Spinal cord (tissue), 10 donors: ENCODE measurements at places on chromosomes 1 and 21.

DNA sequence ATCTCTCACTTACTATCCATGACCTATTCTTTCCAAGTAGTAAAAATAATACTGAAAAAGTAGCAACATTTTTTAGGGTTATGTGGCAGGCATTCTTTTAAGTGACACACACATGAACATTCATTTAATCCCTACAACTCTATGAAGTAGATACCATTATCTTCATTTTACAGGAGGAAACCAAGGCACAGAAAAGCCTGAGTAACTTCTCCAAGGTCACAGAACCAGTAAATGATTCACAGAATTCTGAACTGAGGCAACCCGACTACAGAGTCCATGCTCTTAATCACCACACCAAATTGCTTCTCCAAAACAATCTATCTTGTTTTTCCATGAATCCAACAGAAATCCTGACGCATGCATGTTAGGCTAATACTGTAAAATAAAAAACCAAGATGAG, 17.5 kb downstream of the FUBP1 start:
- peaks cover 28% of the 10 kb centered on the region for H3K36me3 ChIP-seq
- H3K4me3 ChIP-seq, result no peak overlapping the region
- H3K27ac ChIP-seq, result no peak overlapping the region
- no peaks in the 10 kb centered on the region for H3K4me1 ChIP-seq
- no peaks in the 10 kb centered on the region for H3K27me3 ChIP-seq
- DNase-seq, result no peak

DNA sequence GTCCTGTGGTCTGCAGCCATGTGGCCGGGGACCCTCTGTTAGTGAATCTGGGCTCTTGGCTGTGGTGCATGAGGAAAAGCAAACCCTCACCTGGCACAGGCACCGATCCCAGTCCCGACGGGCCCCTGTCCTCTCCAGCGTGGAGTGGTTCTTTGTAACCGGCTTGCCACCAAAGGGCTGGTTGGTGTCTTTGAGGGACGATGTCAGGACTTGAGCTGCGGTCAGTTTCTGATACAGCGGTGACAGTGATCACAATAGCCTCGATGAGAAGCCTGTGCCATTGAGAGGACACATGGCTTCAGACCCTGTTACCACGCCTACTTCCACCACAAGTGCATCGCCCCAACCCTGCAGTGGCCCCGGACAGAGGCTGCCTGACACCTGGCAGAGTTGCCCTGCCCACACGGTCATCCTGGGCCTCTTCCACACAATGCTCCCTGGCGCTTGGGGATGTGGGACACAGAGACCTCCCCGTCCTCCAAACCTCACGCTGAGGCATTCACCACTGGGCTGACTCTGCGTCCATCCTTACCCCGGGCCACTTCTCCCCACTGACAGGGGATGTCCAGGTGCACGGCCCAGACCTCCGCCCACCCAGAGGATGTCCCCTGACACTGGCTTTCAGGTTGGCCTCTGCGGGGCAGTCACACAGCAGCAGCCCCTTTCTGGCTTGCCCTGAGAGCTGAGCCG, 18.8 kb upstream of the ACTRT2 start:
- DNase-seq, result no peak
- H3K36me3 ChIP-seq, result no peaks in the 10 kb centered on the region
- H3K4me3 ChIP-seq, result no peak overlapping the region
- H3K27me3 ChIP-seq, result no peaks in the 10 kb centered on the region

DNA sequence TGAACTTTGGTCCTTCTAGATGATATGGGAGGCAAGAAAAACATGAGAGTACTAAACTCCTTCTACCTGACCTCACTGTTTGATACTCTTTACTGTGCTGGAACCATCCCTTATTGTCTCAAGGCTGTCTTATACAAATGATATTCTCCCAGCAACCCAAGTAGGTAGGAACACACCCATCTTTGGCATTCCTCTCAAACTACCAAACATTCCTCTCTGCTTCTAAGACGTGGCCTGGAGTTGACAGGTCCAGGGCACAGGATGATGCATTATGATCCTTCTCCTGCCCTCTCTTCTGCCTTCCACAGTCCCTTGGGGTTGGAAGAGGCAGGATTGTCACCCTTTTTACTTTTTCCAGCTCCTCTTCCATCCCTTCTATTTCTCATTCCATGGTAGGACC, 90.5 kb downstream of the SPATA17 start:
- H3K27me3 ChIP-seq, result no peaks in the 10 kb centered on the region
- no peaks in the 10 kb centered on the region for H3K36me3 ChIP-seq
- no peak overlapping the region for H3K4me3 ChIP-seq
- no peaks in the 10 kb centered on the region for H3K4me1 ChIP-seq
- DNase-seq, result no peak
- no peak overlapping the region for H3K27ac ChIP-seq

- peak; percentile 15 for DNase-seq
- no peak overlapping the region for H3K4me3 ChIP-seq
- no peak overlapping the region for H3K27ac ChIP-seq
- no peaks in the 10 kb centered on the region for H3K4me1 ChIP-seq
- no peaks in the 10 kb centered on the region for H3K27me3 ChIP-seq
- peaks cover 13% of the 10 kb centered on the region for H3K36me3 ChIP-seq
Observed at GRCh38 chr1:29033829-29034466, 89.8 kb downstream of the TMEM200B start.

- H3K4me1 ChIP-seq, result peaks cover 43% of the 10 kb centered on the region
- no peak for DNase-seq
- H3K27me3 ChIP-seq, result no peaks in the 10 kb centered on the region
- no peak overlapping the region for H3K27ac ChIP-seq
- H3K4me3 ChIP-seq, result no peak overlapping the region
Observed at GRCh38 chr21:42521805-42522204, 8.2 kb downstream of the SLC37A1 start.

DNA sequence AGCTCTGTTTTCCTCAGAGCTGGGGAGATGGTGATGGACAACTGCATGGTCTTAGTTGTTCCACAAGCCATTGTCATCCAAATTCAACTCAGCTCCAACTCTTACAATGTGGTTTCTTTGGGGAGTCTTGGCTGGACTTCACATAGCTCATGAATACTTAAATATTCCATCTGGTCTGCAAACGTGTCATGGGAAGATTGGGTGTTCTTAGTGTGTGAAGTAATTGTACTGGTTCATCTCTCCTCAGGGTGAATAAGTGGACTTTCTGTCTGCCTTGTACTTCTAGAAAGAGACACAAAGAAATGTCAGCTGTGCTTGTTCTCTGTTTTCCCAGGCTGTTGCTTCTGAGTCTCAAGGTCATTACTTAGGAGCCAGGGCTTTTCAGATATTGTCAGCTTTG, 106.6 kb downstream of the VPS13D start:
- H3K36me3 ChIP-seq, result peaks cover 4% of the 10 kb centered on the region
- no peaks in the 10 kb centered on the region for H3K4me1 ChIP-seq
- DNase-seq, result no peak
- peak overlapping the region; percentile 35 for H3K27ac ChIP-seq

GRCh38 chr1:199612976-199613774, 414.3 kb upstream of the NR5A2 start:
- H3K36me3 ChIP-seq, result no peaks in the 10 kb centered on the region
- no peaks in the 10 kb centered on the region for H3K4me1 ChIP-seq
- DNase-seq, result no peak
- H3K4me3 ChIP-seq, result no peak overlapping the region

DNA sequence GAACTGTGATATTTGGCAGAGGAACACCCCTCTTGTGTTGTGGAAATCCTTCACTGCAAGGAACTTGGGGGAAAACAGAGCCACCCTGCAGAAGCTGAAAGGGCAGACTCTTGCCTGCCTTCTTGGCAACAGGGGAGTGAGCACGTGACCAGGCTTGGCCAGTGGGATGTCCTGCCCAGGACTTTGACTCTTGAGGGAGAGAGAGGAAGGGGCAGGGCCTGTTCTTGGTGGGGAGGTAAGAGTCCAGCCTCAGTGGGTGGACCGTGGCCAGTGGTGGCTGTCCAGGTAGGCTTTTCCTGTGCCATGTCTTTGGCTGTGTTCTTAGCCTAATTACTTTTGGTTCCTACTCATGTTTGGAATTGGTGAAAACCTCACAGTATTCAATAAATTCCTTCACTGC, 8.6 kb upstream of the AK2 start:
- no peaks in the 10 kb centered on the region for H3K36me3 ChIP-seq
- no peaks in the 10 kb centered on the region for H3K27me3 ChIP-seq
- no peaks in the 10 kb centered on the region for H3K4me1 ChIP-seq
- no peak overlapping the region for H3K27ac ChIP-seq
- no peak overlapping the region for H3K4me3 ChIP-seq

- no peak overlapping the region for H3K27ac ChIP-seq
- no peaks in the 10 kb centered on the region for H3K27me3 ChIP-seq
- H3K36me3 ChIP-seq, result no peaks in the 10 kb centered on the region
- peaks cover 3% of the 10 kb centered on the region for H3K4me1 ChIP-seq
- DNase-seq, result no peak
Observed at GRCh38 chr1:161702250-161702649, 4.8 kb upstream of the FCRLA start.

DNA sequence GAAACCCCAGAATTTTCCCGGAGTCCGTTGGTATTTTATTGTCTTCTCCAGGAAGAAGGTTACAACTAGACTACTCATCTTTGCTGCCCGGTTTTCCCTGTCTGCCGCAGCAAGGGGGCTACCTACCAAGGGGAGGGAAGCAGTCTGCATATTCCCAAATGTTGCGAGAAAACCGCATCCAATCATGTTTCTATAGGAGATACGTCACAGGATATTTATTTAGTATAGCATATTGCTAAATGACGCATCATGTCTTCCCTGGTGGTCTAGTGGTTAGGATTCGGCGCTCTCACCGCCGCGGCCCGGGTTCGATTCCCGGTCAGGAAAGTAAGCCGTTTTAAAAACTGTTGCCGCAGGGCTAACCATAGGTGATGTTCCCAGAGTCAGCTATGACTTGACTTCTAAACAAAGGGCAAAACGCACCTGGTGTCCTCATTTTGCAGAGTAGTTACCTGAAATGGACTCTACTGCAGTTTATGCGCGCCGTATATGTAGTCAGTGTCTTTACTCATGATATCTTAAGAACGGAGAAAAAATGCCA, 15.2 kb upstream of the ZNF692 start:
- H3K27me3 ChIP-seq, result no peaks in the 10 kb centered on the region
- DNase-seq, result peak; percentile 90
- peak overlapping the region; percentile 94 for H3K4me3 ChIP-seq
- H3K36me3 ChIP-seq, result no peaks in the 10 kb centered on the region
- peaks cover 12% of the 10 kb centered on the region for H3K4me1 ChIP-seq

GRCh38 chr1:154263465-154264332, 8.7 kb upstream of the HAX1 start:
- no peak overlapping the region for H3K27ac ChIP-seq
- H3K4me1 ChIP-seq, result no peaks in the 10 kb centered on the region
- no peak for DNase-seq
- no peak overlapping the region for H3K4me3 ChIP-seq

DNA sequence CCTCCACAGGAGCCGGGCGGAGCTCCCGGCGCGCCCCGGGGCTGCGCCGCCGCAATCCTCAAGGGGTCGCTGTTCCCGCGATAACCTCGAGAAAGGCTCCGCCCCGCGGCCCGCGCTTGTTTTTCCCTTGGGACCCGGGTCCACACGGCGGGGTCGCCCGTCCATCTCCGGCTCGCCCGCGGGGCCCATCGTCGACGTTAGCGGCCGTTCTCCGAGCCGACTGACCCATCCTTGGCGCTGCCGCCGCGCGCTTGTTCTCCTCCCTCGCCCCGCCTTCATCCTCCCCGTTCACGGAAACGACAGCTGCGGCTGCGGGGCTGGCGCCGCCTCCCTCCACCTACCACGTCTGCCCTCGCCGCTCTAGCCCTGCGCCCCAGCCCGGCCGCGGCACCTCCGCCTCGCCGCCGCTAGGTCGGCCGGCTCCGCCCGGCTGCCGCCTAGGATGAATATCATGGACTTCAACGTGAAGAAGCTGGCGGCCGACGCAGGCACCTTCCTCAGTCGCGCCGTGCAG, at the start of gene SH3GLB1:
TSS of gene SH3GLB1 (plus strand) at position 119 of the 514 bp plus-strand sequence. CDS start at position 443, 324 bp downstream.
- H3K27ac ChIP-seq, result peak within 1 kb of the TSS; percentile 98
- no peaks in the 10 kb centered on the region for H3K27me3 ChIP-seq
- H3K4me3 ChIP-seq, result peak within 1 kb of the TSS; percentile 70
- no peaks in the 10 kb centered on the region for H3K36me3 ChIP-seq
